ENCODE measurements at places on chromosomes 6 and 20.

DNA sequence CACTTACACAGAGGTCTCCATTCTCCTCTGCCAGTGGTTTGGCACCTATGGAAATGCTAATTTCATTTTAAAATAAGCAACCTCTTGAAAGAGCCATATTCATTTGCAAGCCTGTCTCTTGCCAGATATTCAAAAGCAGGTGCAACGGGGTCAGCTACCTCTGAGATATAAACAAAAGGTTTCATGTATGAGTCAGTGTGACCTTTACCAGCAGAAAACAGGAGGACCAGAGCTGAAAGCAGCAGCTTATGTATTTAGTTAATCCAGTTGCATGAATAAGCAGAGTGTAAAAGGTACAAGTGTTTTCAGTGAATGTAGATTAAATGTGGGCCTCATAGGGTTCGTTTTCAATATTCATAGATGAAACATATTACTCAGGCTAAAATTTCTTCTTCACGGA lies 56.0 kb downstream of the TENT5A start:
- DNase-seq, result no peak

DNA sequence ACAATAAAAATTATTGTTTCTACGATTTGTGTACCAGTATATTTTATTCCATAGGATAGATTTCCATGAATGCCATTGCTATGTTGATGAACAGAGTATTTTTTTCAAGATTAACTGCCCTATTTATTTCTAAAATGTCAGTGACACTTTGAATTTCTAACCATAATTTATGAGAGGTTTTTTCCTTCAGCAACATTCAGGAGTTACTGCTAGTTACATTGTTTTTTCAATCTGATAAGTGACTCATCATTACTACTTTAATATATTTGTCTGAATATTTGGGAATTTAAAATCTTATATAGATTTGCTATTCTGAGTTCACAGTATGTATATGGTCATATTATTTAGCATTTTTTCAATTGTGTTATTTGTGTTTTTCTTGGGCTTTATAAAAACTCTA lies 6.0 kb upstream of the OR2B6 start:
- no peak for DNase-seq

- no peak for DNase-seq
Measured at GRCh38 chr6:38184585-38185080, 365.1 kb downstream of the ZFAND3 start.

DNA sequence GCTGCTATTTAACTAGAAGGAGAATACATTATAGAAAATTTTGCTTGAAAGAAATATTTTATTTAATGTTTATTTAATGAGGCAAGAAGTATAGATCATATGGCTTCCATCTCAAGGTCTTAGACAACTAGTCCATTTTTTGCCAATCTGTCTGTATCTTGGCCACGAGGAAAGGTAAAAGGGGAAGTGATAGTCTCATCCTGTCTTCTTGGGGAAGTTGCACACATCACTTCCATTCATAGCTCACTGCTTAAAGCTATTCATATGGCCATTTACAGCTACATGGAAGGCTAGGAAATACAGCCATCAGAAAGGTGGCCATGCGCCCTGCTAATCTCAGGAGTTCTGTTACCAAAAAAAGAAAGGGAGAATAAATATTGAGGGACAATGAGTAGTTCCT lies 50.8 kb downstream of the METTL24 start:
- no peak for DNase-seq

- peak; percentile 37 for DNase-seq
Measured at GRCh38 chr6:36735110-36736071, 37.8 kb downstream of the RAB44 start.

DNA sequence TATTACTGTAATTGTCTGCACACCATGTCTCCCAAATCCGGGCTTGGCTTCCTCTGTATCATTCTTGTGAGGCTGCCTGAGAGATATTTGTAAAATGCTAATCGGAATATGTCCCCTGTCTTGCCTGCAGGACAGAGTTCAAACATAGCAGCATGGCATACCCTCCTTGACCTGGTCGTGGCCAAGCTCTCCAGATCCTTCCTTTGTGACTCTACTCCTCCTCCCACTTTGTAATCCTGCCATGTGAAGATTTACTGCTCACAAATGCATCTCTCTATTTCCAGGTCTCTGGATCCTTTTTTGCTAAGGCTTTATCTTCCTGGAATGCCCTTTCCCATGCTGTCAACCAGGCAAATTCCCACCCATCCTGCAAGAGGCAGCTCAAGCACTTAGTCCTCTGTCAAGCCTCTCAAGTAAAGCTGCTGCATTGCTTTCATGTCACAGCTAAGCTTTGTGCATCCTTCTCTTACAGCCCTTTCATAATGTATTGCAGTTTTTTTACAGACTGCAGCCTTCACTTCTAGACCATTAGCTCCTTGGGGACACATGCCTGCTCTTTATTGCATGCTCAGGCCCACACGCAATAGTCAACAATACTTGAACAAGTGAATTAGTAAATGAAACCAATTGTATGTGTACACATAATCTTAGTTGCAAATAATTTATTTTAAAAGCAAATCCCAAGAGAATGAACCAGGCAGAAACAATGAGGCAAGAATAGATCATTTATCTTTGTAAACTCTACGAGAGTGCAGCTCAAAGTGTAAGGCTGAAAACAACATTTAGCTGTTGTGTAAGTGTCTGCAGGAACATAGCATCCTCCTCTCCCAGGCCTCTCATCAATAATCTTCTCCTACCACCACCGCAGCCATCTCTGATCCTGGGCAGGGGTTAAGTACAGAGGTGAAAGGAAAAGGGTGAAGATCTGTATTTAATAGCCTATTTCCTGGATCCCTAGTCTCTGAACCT lies 45.8 kb downstream of the HIVEP2 start:
- no peak for DNase-seq

- peak; percentile 58 for DNase-seq
Measured at GRCh38 chr20:3068986-3069900, 2.2 kb upstream of the OXT start.

DNA sequence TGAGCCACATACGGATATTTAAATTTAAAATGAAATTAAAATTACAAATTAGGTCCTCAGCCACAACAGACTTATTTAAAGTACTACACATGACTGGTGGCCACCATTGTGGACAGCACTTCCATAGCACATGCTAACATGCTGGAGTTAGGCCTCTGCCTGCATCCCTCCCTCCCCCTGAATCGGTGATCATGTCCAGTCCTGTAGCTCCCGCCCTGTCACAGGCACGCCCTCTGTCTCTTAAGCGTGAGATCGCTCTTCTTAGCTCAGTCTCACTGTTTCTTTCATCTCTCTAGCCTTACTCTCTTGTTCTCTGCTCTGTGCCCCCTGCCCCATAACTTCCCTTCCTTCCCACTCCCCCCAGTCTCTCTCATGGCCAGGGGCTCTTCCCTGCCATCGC lies 28.9 kb downstream of the ELMO2 start:
- no peak for DNase-seq

- DNase-seq, result no peak
Measured at GRCh38 chr6:163183806-163184205, 230.7 kb upstream of the QKI start.

GRCh38 chr6:157603314-157603940 lies 219.6 kb upstream of the SNX9 start:
- no peak for DNase-seq

DNA sequence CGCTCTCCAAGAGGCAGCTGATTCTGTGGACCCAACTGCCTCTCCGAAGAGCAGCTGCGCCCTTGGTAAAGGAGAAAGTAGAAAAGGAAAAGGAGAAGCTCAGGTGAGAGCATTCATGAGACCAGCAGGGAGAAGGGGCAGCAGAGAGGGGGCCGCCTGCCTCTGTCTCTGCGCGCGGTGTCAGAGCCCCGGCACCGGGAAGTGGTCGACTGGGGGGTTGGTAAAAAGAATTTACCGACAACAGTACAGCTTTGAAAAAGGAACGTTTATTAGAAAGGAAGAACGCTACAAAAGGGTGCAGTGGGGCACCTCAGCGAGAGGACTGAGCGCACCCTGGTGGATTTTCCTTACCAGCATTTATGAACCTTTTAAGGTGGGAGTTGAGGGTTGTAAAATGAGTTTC lies 61.9 kb downstream of the GPR6 start:
- peak; percentile 54 for DNase-seq

DNA sequence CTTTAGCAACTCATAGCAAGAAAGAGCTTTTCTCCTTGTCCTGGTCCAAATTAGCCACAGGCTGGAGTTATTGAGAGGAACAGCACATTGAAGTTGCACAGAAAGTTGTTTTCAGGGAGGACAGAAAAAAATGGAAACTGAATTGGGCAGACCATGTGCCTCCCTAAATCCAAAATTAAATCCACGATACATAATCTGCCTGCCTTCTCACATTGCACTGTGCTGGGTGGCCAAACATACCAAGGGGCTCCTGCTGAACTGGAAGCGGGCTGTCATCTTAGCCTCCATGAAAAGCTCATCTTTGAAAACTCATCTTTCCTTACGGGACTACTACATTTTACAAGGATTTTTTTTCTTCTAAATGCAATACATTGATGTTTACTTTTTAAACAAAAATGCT lies 59.9 kb downstream of the TNFAIP3 start:
- DNase-seq, result no peak

DNA sequence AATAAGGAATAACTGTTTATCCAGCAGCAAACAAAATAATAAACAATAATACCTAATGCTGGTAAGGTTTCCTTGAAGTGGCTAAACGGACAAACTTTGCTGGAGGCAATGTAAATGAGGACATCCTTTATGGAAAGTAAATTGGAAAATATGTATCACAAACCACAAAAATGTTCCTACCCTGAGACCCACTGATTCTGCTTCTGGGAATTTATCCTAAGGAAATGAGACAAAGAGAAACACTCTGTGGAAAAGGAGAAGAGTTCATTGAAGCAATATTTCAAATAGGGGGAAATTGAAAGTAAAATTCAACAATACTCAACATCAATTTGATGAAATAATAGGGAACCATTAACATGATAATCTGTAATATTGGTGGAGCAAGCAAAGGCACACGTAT lies 37.9 kb downstream of the MAFB start:
- DNase-seq, result no peak

DNA sequence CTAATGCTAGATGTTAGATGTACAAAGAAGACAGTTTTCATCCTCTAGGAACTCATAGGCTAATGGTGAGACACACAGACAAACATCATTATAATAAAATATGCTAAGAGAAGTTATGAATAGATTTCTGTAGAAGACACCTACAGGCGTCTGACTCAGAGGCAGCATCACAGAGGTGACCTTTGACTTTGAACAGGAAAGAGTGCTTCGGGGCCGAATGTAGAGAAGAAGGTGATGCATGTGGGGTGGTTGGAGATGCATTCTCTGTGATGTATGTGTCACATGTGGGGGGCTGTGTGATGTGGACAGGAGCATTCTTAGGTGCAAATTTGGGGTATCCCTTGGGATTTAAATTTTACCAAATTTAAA lies 6.8 kb downstream of the GUCA1A start:
- DNase-seq, result no peak

- no peak for DNase-seq
Measured at GRCh38 chr6:127784468-127784867, 116.4 kb downstream of the THEMIS start.

GRCh38 chr6:33116841-33117711 lies 41.3 kb downstream of the HLA-DPB1 start:
- DNase-seq, result no peak

- no peak for DNase-seq
Measured at GRCh38 chr6:130500693-130501092, 134.9 kb downstream of the TMEM200A start.

- no peak for DNase-seq
Measured at GRCh38 chr6:47256981-47257730, 52.5 kb downstream of the TNFRSF21 start.

GRCh38 chr20:38067717-38068365 lies 34.3 kb downstream of the RPRD1B start:
- no peak for DNase-seq

- DNase-seq, result no peak
Measured at GRCh38 chr6:6169141-6169540, 151.3 kb downstream of the F13A1 start.

- no peak for DNase-seq
Measured at GRCh38 chr20:59992526-59993084, 34.4 kb downstream of the CDH26 start.

- DNase-seq, result peak; percentile 13
Measured at GRCh38 chr6:146028252-146028795, 538 bp upstream of the GRM1 start.

DNA sequence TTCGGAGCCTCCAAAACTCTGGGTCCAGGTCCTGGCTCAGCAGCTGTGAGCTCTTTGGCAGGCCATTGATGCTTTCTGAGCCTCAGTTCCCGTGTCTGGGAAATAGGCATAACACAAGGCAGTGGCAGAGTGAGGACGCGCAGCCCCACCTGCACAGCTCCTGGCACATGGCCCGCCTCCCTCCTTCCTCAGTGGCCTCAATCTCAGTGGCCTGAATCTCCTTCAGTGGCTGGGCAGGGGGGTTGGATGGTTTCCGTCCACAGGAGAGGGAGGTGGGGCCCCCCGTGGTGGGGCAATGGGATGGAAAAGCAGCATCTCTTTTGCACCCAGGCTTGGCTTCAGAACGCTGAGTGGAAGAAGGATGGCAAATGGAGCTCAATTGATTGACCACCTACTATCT lies 5.1 kb downstream of the RSPO4 start:
- no peak for DNase-seq

GRCh38 chr6:118813775-118814174 lies 80.2 kb upstream of the ASF1A start:
- DNase-seq, result peak; percentile 22

- DNase-seq, result no peak
Measured at GRCh38 chr6:16487996-16488674, 249.7 kb downstream of the GMPR start.

- DNase-seq, result no peak
Measured at GRCh38 chr6:36700071-36700812, 2.6 kb downstream of the RAB44 start.

DNA sequence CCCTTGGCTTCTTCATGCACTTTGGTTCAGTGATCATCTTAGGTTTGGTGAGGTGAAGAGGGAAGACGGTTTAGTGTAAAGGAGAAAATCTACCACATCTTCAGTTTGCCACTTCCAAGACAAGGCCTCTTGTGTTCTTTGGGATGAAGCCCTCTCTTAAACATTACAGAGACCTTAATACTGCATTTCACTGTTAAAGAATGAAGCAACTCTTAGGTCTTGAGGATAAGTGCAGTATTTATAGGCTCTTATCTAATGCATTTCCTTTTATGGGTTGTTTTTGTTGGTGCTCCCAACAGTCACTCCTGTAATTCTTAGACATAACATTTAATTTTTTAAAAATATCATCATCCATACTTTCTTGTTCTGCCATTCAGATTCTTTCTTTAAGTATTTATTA lies 139.9 kb upstream of the LAMP5 start:
- no peak for DNase-seq

- DNase-seq, result no peak
Measured at GRCh38 chr6:12096342-12096741, 84.2 kb downstream of the HIVEP1 start.

GRCh38 chr20:24033151-24033550 lies 44.6 kb upstream of the GGTLC1 start:
- DNase-seq, result no peak

DNA sequence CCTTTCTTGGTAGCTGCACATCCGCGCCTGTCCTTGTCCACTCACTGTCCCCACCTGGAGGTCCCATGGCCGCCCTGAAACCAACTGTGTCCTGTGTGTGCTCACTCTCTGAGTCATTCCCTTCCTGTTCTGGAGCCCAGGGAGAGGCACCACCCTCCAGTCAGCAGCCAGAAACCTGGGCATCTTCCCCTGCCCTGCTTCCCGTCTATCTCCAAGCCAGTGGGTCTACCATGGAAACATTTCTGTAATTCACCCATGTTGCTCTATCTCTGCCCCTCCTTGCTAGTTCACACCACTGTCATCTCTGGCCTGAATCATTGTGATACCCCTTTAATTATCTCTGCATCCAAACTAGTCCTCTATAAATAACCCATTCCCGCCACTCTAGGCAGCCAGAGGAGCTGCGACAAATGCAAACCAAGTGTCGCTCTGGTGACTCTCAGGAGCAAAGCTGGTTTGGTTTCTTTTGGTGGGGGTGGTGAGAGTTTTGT lies 28.8 kb upstream of the SYNJ2 start:
- no peak for DNase-seq
